Mesothelial cell of epicardium (in vitro differentiated cells): ENCODE measurements at places on chromosomes 11 and 22. TPM values are rescaled to one million over a fixed set of nuclear protein-coding genes. Genes with fewer than 3 reads are reported as not detected.

DNA sequence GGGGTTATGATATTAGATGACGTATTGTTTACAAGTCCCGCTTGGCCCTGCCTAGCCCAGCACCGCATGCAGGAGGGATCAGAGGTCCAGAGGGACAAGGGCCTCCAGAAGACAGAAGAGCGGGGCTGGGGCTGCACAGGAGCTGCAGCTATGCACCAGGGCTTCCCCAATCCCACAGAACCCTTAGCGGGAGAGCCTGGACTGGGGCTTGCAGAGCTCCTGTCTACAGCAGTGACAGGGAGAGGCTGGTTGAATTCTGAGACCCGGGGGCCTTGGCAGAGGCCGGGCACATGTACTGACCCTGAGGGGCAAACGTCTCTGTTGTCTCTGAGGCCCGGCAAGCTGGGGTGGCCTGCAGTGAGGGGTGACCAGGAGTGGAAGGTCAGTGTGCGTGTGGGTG is 6.9 kb downstream of the KIAA0930 start:
- peaks cover 5% of the 10 kb centered on the region for H3K4me1 ChIP-seq
- H3K27ac ChIP-seq = no peak overlapping the region
- H3K27me3 ChIP-seq = no peaks in the 10 kb centered on the region
- no peak for DNase-seq

TRIM51 gene
- total RNA-seq = not detected in 3 replicates

DNA sequence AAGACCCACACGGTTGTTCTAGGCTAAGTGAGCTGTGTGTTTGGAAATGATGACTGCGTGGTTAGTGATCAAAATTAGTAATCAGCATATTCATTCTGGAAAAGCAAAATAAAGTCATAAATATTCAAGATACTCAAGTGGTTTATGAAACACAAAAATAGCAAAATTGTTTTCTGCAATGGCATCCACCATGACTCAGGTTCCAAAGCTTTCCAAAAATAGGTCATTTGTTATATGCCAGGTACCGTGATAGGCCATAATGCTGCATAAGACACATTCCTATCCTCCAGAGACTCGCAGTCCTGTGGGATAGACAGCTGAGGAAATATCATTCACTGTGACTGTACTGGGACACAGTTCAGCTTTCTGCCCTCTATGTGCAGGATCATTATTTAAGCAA is 2.4 kb upstream of the ATL3 start:
- no peaks in the 10 kb centered on the region for H3K27me3 ChIP-seq
- H3K4me3 ChIP-seq = no peak overlapping the region
- DNase-seq = no peak
- no peak overlapping the region for H3K27ac ChIP-seq

DNA sequence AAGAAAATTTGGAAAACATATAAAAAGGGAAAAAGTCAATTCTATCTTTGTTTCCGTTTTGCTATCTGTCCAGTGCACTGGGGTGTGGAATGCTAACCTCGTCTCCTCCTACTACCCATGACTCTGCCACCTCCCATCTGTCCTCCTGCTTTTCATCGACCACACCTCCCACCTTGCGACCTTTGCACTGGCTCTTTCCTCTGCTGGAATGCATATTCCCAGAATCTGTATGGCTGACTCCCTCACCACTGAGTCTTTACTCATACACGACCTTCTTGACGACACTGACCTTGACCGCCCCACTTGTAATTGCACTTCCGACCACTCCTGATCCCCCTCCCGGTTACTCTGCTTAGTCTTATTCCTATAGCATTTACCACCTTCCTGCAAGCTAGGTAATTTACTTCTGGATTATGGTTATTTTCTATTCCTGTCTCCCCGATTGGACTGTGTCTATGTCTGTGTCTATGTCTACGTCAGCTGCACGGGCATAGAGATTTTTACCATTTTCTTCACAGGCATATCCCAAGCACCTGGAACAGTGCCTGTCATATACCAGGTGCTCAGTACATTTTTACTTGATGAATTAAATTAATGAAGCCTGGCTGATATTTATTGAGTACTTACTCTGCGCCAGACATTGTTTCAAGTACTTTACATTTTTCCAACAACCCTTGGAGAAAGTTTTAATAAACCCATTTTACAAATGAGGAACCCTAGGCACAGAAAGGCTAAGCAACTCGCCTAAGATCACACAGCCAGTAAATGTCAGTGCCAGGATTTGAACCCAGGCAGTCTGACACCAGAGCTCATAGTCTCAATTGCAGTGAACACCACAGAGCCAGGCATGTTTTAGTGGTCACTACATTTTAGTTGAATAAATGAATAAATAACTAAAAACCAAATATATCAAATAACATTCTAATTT is 89.3 kb upstream of the SLC22A12 start:
- DNase-seq = no peak
- H3K27ac ChIP-seq = no peak overlapping the region
- H3K4me3 ChIP-seq = no peak overlapping the region
- H3K36me3 ChIP-seq = no peaks in the 10 kb centered on the region
- no peaks in the 10 kb centered on the region for H3K4me1 ChIP-seq

PIH1D2 gene
- 1.2 to 1.9 TPM (median 1.3 TPM) in 3 replicates for total RNA-seq

DNA sequence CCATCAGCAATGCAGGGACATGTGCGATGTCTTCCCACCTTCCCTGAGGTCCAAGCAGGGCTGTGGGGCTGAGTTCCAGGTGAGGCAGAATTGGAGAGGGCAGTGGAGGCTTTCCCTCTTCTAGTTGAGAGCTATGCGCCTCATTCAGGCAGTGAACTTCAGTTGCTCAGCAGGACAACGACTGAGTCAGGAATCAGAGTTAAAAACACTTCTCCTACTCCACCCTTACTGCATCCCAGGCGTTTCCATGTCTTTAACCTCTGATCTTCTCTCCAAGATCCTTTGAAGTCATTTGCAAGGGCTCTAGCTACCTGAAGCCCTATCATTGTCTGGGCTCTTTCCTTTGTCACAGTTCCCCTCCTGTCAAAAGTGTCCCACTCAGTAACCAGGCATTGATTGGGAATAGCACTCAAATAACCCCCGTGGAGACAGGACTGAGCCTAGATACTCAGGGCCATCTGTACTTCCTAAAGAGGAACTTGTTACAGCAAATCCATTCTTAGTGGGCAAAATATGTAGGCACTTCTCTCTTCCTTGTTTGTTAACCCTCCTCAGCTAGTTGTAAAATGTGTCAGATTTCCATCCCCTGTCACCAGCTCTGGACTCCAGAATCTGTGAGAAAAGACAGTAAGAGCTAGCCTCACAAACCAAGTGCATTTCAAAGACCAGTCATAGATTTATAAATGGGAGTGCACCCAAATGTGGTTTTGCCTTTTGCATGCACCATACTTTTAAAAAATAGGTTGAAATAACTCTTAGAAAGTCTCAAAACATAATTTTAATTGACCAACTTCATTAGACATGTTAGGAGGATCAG is 72.5 kb upstream of the MYO18B start:
- DNase-seq = no peak
- H3K27ac ChIP-seq = no peak overlapping the region

DNA sequence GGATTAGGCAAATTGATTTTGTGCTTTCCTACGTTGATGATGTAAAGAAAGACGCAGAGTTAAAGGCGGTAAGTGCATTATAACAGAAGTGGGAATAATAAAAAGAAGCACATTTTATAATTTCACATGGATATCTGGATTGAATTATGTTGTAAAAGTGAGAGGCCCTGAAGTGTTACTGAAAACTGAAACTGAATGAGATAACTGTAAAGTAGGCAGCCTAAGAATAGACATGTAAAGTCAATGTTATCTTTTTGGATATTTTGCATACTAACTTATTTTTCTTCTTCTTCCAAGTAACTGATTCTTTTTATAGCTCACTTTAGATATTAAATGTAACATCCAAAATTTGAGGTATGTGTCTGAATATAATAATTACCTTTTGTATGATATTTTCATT is 28.3 kb downstream of the ANO5 start:
- no peak for DNase-seq

GRCh38 chr22:37679670-37680069 is 4.2 kb downstream of the LGALS1 start:
- H3K27ac ChIP-seq = peak overlapping the region; percentile 64
- no peaks in the 10 kb centered on the region for H3K27me3 ChIP-seq
- H3K36me3 ChIP-seq = no peaks in the 10 kb centered on the region
- no peak overlapping the region for H3K4me3 ChIP-seq
- DNase-seq = no peak
- H3K4me1 ChIP-seq = peaks cover 28% of the 10 kb centered on the region

MS4A15 gene
- total RNA-seq = 0.13 to 0.42 TPM (median 0.18 TPM) in 3 replicates

CCDC117 gene
- 22.4 to 22.9 TPM (median 22.8 TPM) in 3 replicates for total RNA-seq

DNA sequence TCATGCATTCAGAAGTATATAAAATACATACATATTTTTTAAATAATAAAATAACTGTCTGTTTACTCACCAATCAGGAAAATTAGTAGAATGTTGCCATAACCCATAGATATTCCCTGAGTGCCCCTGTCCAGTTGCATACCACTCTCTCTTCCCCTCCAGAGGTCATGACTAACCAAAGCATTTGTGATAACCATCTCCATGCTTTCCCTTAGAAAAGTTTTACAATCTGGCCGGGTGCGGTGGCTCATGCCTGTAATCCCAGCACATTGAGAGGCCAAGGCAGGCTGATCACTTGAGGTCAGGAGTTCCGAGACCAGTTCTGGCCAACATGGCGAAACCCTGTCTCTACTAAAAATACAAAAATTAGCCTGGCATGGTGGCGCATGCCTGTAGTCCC is 33.2 kb upstream of the LDHA start:
- peaks cover 41% of the 10 kb centered on the region for H3K36me3 ChIP-seq
- no peaks in the 10 kb centered on the region for H3K4me1 ChIP-seq
- H3K4me3 ChIP-seq = no peak overlapping the region
- H3K27ac ChIP-seq = no peak overlapping the region
- no peak for DNase-seq

ARFGAP2 gene
- 101 to 111 TPM (median 105 TPM) in 3 replicates for total RNA-seq

KCTD14 gene
- total RNA-seq = 5.4 to 6.4 TPM (median 5.4 TPM) in 3 replicates

OTUB1 gene
- 98.0 to 99.7 TPM (median 98.7 TPM) in 3 replicates for total RNA-seq

DNA sequence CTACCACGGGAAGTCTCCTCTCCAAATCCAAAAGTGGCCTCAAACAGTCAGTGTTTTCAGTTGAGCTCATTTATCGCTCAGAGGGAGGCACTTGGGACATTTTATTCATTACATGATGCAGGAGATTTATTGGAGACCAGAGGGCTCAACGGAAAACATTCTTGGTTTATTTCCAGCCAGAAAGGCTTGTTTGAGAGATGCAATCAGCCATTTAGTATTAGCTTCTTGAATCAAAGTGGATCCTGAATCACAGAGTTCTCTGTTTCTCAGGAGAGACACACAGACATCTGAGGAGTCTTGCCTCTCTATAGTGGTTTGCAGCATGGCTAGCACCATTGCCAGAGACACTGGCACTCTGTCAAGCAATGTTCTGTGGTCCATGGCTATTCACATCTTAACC is 31.5 kb downstream of the CD44 start:
- H3K27ac ChIP-seq = no peak overlapping the region
- no peaks in the 10 kb centered on the region for H3K27me3 ChIP-seq
- no peak for DNase-seq
- H3K4me3 ChIP-seq = no peak overlapping the region

ALG9 gene
- total RNA-seq = 48.5 to 51.9 TPM (median 50.6 TPM) in 3 replicates

GRCh38 chr11:124961972-124962609 is 8.1 kb downstream of the CCDC15 start:
- no peaks in the 10 kb centered on the region for H3K27me3 ChIP-seq
- H3K4me1 ChIP-seq = no peaks in the 10 kb centered on the region
- DNase-seq = no peak
- peaks cover 4% of the 10 kb centered on the region for H3K36me3 ChIP-seq
- no peak overlapping the region for H3K4me3 ChIP-seq

- no peaks in the 10 kb centered on the region for H3K27me3 ChIP-seq
- peak overlapping the region; percentile 3 for H3K27ac ChIP-seq
- peaks cover 10% of the 10 kb centered on the region for H3K36me3 ChIP-seq
- H3K4me3 ChIP-seq = no peak overlapping the region
Observed at GRCh38 chr11:8757047-8757446, 74.5 kb downstream of the RPL27A start.

DNA sequence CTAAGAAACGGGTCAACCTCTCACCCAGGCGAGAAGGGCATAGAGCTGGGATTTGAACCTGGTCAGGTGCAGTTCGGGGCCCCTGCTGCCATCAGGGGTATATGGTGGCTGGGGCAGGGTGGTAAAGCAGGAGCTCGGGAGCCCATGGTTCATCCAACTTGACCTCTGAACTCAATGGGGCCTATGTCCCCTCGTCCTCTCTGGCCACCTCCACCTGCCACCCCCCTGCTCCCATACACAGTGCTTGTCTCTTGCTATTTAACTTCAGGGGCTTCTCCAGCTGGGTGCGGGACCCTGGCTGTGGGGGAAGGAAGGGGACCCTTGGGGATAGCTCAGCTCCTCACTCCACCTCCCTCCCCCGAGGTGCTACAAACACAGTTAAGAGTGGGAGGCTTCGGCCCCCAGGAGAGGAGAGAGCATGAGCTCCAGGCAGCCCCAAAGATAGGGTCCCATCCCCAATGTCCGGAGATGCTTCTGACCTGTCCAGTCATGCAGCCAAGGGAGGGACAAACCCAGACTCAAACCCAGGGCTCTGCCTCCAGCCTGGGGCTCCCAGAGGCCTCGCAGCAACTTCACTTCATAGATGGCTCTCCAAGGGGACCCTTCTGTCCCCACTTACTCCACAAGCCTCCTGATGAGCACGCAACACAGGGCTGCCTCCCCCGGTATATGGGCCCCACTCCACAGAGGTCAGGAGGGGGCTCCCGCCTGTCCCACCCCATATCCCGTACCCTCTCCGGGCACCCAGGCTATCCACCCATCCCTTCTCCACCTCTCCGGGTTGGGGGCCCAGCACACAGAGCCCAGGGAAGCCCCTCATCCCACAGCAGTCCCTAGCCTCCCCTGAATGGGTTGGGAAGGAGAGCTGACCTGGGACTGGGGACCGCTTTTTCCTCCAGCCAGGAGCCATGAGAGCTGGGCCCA is 712 bp downstream of the IL2RB start:
- H3K27ac ChIP-seq = no peak overlapping the region
- H3K27me3 ChIP-seq = peaks cover 10% of the 10 kb centered on the region
- peaks cover 4% of the 10 kb centered on the region for H3K4me1 ChIP-seq
- no peak for DNase-seq

KDELR3 gene
- total RNA-seq = 14.5 to 15.6 TPM (median 14.6 TPM) in 3 replicates

MYOD1 gene
- not detected in 3 replicates for total RNA-seq

DNA sequence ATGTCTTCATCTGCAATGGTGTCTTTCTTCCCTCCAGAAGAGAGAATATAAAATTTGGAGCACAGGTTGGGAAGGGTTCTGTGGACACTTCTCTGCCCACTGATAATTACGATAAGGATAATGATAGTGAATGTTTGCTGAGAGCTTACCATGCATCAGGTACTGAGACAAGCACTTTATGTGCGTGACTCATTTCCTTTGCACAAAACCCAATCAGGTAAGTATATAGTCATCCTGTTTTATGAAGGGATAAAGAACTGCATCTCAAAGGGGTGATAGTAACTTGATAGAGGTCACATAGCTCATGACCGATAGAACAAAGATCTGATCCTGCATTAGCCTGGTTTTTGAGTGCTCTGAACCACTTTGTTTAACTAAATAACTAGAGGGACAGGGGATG is 9.4 kb downstream of the DRD2 start:
- peaks cover 79% of the 10 kb centered on the region for H3K27me3 ChIP-seq
- H3K27ac ChIP-seq = no peak overlapping the region
- no peak overlapping the region for H3K4me3 ChIP-seq
- H3K4me1 ChIP-seq = no peaks in the 10 kb centered on the region
- DNase-seq = no peak
- no peaks in the 10 kb centered on the region for H3K36me3 ChIP-seq

PLXNB2 gene
- total RNA-seq = 467 to 493 TPM (median 468 TPM) in 3 replicates

F2 gene
- total RNA-seq = 0.18 TPM in 1 of 3 replicates, not detected in the others

MYH9 gene
- 321 to 346 TPM (median 341 TPM) in 3 replicates for total RNA-seq
